NCI-H2029 (cell line): ENCODE measurements at places on chromosomes 16 and 17.

DNA sequence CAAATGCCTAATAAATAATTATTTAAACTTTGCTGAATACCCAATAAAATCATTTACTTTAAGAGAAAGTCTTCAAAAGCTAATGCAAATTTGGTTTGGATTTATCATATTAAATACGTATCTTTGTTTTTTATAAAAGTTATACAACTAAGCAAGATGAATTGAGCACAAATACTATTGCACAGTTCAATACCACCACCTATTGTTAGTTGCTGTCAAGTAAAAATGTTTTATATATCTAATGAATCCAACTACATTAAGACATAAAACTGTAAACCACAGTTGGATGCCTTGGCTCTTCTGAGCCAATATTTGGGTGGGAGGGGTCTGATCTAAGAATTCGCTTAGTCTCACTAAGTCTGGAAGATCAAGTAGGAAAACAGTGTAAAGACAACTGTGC lies 7.7 kb downstream of the FBXL20 start:
- no peak for DNase-seq

DNA sequence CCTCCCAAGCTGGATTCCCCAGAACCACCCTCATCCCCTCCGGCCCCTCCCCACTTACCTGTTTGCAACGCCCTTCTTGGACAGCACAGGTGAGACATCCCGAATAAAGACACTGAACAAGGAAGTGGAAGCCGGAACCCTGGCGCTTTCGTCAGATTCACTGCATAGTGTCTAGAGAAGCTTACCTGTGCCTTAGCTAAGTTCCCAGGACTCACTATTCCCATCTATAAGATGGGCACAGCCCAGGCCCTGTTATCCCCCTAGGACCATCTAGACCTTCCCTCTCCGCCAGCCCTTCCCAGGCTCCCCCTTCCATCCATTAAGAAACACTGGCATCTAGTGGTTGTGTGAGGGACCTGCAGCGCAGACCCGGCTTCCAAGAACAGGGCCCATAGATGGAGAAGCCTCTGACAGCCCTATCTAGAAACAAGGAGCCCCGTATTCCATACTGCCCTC lies 26.9 kb upstream of the RPL38 start:
- peak; percentile 65 for DNase-seq

DNA sequence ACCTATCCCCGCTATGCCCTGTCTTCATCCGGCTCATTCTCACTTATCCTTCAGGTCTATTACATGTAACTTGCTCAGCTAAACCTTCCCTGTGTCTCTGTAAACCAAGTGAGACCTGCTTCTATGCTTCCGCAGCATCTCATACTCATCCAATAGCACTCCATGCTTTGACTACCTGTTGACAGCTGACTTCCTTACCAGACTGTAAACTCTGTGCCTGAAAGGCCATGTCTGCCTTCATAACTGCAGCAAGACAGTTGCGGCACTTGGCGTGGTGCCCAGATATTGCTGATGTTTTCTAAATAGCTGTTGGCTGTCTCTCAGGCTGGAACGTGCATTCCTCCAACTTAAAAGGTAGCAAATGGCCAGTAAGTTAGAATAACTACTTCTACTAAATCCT lies 1.8 kb upstream of the OR1E1 start:
- no peak for DNase-seq

- DNase-seq, result no peak
Measured at GRCh38 chr17:8952191-8952590, 13.3 kb downstream of the PIK3R5 start.

DNA sequence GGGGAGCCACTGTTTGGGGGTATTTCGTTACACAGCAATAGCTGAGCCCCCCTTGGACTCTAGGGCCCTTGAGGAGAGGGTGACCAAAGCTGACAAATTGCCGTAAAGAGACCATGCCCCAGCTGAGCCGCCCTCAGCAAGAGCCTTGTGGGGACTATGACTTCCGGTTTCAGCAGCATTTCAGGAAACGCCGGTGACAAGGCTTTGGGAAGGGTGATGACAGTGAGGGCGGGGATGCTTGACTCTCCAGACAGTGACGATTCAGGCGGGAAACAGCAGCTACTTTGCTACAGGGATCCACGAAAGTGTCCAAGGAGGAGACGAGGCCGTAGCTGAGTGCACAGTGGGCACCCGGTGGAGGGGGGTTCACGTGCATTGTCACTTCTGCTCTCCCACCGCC lies 360.8 kb downstream of the C16orf95 start:
- no peak for DNase-seq

- DNase-seq, result peak; percentile 70
Measured at GRCh38 chr16:21156767-21157467, 1.6 kb upstream of the LDAF1 start.

GRCh38 chr16:74717367-74717766 lies 16.7 kb upstream of the MLKL start:
- no peak for DNase-seq

DNA sequence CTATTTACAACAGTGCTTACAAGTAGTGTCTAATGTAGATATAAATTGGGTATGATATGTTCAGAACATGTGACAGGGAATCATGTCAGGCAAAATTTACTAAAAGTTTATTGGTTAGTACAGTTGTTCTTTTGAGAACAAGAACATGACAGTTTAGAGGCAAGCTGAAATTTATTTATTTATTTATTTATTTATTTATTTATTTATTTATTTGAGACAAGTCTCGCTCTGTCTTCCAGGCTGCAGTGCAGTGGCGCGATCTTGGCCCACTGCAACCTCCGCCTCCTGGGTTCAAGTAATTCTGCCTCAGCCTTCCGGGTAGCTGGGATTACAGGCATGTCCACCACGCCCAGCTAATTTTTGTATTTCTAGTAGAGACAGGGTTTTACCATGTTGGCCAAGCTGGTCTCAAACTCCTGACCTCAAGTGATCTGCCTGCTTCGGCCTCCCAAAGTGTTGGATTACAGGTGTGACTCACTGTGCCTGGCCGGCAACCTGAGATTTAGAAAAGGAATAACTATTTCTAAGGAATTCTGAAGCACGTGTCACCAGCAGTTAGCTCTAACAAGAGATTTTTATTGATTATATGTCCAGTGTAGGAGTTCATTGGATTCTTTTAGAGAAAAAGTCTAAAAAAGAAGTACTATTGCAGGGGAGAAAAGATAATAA lies 24.9 kb downstream of the MRTFB start:
- no peak for DNase-seq

DNA sequence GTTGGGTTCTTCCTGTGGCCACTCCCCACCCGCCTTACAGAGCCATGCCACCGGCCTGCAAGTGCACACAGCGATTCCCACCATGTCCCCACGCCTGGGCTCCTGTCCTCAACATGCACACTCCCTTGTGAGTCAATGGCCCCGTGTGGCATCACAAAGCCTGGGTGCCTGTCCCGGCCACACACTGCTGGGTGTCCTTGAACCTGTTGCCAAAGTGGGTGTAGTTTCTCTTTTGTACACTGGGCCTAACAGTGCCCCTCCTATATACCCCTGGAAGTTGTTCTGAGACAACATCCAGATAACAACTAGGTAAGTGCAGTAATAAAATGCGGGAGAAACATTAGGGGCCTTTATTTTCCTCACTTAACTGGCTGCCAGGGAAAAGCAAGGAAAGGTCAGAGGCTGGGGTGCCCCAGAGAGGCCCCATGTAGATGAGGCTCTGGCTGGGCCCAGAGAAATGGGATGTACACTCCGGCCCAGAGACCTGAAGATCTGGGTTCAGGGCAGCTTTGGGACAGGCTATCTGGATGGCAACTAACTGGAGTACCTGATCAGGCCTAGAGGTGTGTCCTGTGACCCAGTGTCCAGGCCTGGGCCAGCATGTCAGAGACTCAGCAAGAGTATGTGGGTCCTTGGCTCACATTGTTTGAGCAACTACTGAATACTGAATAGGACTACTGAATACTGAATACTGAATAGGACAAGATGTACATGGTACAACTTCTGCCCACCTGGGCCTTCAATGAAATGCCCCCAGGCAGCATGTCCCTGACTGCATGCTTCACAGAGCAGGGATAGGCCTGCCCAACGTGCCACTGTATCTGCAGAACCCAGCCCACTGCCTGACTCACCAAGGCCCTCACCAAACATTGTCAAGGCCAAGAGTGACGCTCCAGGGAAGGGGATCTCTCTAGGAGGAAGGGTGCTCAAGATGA lies 8.3 kb downstream of the ABCC3 start:
- DNase-seq, result no peak

DNA sequence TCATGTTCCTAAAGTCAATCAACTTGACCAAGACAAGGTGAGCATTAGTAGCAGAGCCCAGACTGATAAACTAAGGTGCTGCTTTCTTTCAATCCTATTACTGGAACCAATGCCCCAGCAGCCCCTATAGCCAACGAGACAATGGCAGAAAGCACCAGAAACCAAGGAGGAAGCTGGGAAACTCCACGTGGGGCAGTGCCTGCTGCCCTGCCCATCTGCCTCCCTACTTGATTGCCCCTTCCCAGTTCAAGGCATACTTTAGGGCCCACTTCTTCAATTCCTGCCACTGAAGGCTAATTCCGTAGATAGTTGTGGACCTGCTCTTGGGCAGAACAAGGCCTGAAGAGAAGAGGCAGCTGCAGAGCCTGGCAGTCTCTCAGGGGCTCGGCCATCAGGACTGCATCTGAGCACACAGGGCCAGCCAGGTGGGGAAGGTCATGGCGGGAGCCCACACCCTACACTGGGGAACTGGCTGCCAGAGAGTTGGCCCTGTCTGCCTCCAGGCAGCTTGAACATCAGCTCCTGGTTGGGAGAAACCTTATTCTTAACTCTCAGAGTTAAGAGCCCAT lies 30.9 kb downstream of the WSB1 start:
- no peak for DNase-seq

DNA sequence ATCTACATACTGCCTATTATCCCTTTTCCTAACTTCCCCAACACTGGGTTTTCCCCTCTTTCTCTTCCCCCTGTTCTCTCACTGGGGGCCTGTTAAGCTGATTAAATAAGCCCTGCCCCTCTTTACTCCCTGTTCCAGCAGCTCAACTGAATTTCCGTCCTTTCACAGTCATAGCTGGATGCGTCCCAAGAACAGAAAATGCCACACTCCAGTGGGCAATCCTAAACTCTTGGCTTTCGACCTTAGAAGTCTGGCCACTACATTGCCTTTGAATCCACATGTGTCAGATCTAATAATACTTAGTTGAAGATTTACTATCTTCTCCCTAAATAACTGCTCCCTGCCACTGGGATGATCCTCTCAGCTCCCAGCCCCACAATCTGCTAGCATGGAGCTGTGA lies 34.5 kb downstream of the KCNJ16 start:
- no peak for DNase-seq
